Amniotic epithelial cell (primary cell): ENCODE measurements at places on chromosomes 1 and 21.
A peak's percentile ranks its signal among the peaks of the same experiment; 100 is the strongest.

DNA sequence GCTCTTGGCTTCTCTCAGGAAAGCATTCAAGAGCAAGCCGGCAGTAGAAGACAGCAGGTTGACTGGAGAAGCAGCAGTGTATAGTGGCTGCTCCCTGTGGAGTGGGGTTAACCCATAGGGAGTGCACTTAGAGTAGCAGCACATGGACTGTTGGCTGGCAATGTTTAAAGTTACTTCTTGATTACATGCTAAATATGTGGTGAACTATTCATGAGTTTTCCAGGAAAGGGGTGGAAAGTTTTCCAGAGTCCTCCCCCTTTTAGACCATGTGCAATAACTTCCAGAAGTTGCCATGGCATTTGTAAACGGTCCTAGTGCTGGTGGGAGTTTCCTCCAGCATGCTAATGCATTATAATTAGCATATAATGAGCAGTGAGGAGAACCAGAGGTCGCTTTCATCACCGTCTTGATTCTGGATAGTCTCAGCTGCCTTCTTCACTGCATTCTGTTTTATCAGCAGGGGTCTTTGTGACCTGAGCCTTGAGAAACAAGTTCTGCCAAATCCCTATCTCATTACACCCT lies 131.8 kb downstream of the CCDC185 start:
- DNase-seq, result peak; percentile 1

DNA sequence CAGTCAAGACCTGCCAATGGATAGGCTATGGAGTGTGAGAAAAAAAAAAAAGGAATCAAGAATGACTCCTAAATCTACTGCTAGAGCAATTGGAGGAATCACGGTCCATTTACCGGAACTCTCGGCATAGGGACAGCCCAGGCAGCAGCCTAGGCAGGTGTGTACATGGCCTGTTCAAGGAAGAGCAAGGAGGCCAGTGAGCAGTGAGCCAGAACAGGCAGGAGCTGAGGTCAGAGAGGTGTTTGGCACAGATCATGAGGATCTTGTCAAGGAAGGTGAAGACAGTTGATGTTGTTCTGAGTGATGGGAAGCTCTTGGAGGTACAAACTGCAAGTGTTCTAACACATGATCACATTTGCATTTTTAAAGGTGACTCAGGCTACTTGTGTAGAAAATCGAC lies 40.6 kb upstream of the HHAT start:
- no peak for DNase-seq

DNA sequence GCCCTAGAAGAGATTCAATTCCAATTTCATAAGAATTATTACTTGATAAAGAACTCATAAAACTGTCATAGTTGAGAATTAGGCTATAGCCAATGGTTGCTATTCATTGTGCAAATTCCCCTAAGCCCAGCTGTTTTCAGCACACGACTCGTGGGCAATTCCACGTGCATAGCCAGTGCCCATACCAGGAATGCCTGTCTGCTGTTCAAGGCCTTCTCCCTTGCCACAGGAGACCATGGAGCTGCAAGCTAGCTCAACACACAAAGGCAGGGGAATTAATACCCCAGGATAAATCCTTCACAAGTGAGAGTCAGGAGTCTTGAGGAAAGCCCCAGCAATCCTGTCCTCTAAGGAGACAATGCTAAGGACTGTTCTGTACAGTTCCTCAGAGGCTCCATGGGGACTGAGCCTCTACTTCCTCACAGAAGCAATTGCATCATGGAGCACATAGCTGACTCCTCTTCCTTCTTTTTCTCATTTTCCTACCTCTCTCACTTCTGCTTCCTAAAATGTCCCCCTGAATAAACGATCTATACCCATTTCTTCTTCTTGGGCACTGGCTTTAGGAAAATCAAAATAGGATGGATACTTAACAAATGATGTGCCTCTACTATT lies 19.1 kb upstream of the CHRM3 start:
- DNase-seq, result no peak

DNA sequence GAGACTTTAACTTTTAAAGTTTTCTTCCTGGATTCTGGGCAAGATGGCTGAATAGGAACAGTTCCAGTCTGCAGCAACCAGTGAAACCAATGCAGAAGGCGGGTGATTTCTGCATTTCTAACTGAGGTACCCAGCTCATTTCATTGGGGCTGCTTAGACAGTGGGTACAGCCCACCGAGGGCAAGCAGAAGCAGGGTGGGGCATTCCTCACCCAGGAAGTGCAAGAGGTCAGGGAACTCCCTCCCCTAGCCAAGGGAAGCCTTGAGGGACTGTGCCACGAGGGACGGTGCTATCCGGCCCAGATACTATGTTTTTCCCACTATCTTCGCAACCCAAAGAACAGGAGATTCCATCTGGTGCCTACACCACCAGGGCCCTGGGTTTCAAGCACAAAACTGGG lies 121.0 kb downstream of the VAV3 start:
- no peak for DNase-seq

- DNase-seq, result no peak
These were observed 33.5 kb upstream of the ADAM30 start for GRCh38 chr1:119929643-119930315.

DNA sequence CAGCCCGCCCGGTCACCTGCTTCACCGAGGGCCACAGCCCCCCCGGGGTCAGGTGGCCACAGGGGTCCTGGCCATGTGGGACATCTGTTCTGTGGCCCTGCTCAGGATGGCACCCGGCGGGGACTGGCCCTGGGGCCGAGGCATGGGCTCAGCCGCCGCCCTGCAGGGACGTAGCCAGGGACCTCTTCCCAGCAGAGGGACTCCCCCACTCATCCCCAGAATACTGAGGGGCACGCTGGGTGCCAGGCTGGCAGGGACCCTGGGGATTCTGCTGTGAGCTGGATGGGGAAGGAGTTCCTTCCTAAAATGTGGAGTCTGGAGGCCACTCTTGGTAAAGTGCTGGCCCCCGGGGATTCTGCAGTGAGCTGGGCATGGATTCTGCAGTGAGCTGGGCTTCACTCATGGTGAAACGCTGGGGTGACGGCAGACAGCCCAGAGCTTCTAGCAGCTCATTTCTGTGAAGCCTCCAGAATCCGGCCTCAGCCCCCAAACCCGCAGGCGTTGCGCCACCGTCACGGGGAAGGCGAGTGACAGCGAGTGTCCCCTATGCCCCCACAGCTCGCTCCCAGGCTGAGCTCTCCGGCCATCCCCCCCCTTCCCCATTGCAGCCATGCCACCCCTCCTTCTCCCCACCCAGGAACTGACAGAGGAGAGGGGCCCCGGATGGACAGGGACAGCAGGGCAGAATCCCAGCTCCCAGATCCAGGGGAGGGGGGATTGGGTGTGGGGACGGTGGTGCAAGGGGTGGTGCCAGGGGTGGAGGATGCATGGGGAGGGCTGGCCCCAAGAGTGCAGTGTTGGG lies 1.4 kb downstream of the ITGB2 start:
- no peak for DNase-seq

GRCh38 chr1:229991724-229992333 lies 75.2 kb upstream of the GALNT2 start:
- DNase-seq, result no peak

GRCh38 chr1:59680044-59680443 lies 134.7 kb upstream of the HOOK1 start:
- DNase-seq, result no peak

- DNase-seq, result no peak
These were observed 12.8 kb downstream of the KCNJ15 start for GRCh38 chr21:38269576-38269936.

DNA sequence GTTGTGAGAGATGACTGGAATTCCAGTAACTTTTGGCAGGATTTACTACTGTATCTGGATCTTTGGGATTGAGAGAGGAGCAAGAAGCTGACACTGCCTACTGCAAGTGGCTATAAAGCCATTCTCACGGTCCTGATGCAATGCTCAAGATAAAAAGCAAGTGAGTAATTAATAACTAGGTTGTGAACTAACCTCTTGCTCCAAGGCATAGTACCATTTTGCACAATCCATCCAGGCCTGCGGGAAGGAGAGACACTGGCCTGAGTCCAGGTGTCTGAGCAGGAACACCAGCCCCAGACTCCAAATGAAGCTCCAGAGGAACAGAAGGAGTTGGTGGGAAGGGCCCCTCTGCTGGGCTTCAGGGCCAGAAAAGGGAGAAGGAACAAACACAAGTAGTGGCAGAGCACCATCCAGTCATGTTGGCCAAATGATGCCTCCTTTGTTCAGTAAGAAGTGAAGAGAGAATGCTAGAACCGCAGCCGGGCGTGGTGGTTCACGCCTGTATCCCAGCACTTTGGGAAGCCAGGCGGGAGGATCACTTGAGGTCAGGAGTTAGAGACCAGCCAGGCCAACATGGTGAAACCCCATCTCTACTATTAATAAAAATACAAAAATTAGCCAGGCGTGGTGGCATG lies 9.9 kb upstream of the SLC45A3 start:
- DNase-seq, result peak; percentile 76

GRCh38 chr1:84225646-84226045 lies 75.9 kb upstream of the SAMD13 start:
- DNase-seq, result no peak

DNA sequence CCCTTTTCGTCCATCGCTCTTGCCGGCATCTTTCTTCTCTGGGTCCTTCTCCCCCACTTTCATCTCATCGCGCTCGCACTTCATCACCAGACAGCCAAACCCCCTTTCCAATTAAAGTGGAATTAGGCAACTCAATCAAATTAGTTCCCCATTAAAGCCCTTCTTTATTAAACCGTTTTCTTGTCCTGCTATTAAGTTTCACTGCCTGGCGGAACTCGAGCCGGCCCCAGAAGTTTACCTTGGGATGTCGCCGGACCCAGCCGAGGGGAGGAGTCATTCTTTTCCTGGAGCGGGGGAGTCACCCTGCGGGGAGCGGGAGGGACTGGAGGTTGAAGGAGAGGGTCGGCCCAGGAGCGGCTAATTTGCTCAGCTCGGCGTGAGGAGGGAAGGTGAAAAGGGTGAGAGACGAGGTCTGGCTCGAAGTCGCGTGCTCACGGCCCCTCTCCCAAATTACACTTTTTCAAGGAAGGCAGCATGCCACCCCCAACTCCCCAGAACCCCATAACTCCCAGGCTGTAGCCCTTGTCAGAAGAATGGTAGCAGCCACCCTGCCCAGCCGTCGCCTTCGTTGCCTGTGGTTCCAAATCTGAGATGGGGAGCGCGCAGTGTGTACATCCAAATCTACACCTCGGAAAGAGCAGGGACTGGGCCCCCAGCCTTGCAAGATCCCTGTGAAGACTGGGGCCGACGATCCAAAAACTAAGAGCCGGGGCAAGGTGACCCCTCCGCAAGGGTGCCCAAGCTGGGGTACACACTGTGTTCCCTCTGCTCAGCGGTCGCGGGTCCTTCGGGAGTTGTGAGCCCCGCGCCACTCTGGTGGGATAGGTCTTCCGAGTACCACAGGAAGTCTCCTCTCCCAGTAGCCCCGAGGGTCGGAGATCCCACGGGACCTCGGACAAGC lies 6.4 kb downstream of the DMRTA2 start:
- DNase-seq, result no peak

DNA sequence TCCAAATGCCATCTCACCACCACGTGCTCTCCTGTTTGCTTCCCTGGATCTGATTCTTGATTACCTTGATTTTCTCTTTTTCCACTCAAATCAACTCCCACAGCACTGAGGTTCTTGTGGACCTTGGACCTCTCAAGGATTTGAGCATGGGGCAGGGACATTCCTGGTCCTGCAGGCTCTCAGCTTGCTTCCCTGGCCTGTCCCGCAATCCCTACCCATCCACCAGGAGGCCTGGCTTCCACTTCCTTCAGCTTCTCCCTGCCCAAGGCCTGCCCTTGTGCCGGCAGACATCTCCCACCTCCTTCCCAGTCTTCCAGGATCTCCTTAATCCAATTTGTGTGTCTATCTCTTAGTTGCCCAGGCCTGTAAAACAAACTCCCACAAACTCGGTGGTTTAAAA lies 21.6 kb downstream of the PLA2G2A start:
- no peak for DNase-seq

GRCh38 chr21:44766014-44766817 lies 35.4 kb downstream of the UBE2G2 start:
- no peak for DNase-seq

GRCh38 chr1:59422921-59423575 lies 126.2 kb downstream of the FGGY start:
- DNase-seq, result peak; percentile 66

- no peak for DNase-seq
These were observed 79.1 kb upstream of the ARTN start for GRCh38 chr1:43854473-43854872.

- DNase-seq, result no peak
These were observed 24.0 kb downstream of the TCEANC2 start for GRCh38 chr1:54077359-54077758.

GRCh38 chr1:64282351-64282750 lies 78.9 kb downstream of the UBE2U start:
- no peak for DNase-seq

DNA sequence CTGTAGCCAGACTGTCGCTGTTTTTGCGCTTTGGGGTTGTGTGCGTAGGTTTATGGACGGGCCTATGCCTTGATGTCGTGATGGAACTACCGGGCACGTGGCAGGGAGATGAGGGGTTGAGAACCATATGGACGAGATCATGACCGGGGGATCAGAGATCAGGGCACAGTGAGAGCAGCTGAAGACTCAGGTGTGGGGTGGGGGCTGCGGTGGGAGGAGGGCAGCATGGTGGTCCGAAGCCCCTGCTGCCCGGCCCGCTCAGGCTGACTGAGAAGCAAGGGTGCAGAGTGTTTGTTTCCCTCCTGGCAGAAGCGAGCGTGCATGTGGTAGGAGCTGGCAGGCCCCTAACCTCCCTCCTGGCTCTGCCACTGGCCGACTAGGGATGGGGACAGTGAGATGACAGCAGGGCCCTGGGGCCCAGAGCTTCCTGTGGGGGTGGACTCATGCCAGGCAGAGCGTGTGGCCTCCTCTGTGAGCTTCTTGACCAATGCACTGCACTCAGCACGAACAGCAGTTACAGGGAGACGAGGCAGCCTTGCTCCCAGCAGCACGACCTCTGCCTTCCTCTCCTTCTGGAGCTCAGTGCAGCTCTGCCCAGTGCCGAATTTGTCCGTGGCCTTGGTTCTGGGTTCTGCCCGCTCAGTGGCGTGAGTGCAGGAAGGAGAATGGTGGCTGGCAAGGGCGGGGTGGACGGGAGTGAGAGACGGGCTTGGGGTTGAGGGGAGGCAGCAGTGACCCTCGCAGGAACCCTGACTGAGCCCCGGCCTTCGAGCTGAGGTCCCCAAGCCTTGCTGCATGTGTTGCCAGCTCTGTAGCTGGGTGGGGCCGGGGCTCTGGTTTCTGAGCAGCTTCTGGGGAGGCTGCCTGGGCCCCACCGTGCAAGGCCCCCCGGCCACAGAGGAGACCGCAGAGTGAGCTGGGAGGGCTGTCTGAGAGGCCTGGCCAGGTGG lies 22.2 kb upstream of the LRRC3 start:
- DNase-seq, result no peak
